CD4-positive, alpha-beta T cell treated with Interleukin-17A for 4 hours (primary cell): ENCODE measurements at places on chromosomes 5 and 9.

GRCh38 chr9:68747043-68747533 is 42.0 kb downstream of the PIP5K1B start:
- no peak for DNase-seq

GRCh38 chr5:145478651-145479050 is 356.5 kb downstream of the PRELID2 start:
- no peak for DNase-seq

- DNase-seq, result no peak
Observed at GRCh38 chr5:3022665-3023064, 271.2 kb upstream of the IRX2 start.

GRCh38 chr5:6465831-6466790 is 17.5 kb downstream of the UBE2QL1 start:
- DNase-seq, result no peak

DNA sequence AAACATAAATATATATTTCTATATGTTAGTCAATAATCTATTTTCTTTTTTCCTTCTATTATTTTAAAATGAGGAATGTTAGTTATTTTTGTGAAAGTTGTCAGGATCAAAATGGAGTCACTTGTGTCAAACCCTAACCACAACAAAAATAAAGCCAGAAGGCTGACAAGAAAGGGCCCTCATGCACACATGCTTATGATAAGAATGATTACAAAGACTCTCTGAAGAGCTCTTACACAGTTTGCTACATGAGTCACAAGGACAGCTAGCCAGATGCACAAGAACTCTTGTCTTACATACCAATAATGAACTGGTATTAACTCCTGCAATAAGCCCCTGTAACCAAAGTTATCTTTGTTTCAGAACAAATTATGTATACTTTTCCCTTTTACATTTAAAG is 64.7 kb downstream of the GGTA1 start:
- DNase-seq, result no peak

- no peak for DNase-seq
Observed at GRCh38 chr5:116621599-116621998, 47.0 kb upstream of the SEMA6A start.

DNA sequence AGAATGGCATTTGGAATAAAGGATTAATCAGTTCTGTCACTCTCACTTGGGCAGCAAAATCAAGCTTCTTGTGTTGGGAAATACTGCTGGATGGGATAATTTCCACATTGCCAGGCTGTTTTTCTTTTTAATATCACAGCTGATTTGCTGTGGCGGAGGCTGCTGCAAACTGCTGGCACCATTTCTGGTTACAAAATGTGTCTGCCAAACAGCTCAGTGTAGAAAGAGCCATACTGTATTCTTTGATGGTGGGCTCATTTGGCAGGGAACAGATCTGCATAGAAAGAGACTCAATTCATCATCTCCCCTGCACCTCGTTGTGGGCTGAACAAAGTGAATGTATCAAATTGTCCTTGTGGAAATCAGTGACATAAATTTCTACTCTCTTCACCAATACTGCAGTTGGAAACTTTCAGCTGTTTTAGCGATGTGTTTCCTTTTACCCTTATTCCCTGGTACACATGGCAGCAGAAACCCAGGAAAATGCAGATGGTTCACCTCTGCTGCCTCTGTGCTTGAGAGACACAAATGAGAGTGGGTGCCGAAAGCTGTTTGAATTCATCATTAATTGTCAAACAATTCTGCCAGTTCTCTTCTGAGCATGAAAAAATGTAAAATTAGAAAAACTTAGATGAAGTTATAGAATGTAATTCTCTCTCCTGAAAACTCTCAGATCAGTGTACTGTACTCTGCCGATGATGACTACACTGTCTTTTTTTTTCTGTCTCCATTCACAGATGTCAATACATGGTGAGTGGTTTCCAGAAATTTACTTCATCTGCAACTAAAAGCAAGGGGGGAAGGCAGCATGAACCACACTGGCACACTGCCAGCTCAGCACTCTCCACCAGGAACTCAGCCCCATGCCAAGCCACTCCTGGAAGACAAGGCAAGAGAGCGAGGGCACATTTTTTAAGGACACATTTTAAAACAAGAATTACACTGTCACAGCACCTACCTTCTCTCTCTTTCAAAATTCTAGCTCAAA is 75.0 kb downstream of the HMHB1 start:
- no peak for DNase-seq

- DNase-seq, result peak; percentile 21
Observed at GRCh38 chr5:141172381-141173204, at the start of gene PCDHB7. TSS of gene PCDHB7 (plus strand) at chr5:141172644. CDS start at chr5:141172836, 192 bp downstream.

DNA sequence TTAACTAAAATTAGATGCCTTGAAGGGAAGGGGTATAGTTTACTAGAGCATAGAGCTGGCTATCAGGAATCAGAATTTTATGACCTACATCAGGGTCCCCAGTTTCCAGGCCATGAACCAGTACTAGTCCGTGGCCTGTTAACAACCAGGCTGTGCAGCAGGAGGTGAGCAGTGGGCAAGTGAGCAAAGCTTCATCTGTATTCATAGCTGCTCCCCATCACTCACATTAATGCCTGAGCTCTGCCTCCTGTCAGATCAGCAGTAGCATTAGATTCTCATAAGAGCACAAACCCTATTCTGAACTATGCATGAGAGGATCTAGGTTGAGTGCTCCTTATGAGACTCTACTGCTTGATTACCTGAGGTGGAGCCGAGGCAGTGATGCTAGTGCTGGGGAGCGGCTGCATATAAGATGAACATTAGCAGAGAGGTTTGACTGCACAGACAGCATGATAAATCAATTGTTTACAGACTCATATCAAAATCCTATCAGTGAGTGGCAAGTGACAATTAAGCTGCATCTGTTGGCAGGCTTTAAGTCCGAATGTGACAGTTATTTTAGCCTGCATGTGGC is 44.6 kb downstream of the TAF11L14 start:
- no peak for DNase-seq

DNA sequence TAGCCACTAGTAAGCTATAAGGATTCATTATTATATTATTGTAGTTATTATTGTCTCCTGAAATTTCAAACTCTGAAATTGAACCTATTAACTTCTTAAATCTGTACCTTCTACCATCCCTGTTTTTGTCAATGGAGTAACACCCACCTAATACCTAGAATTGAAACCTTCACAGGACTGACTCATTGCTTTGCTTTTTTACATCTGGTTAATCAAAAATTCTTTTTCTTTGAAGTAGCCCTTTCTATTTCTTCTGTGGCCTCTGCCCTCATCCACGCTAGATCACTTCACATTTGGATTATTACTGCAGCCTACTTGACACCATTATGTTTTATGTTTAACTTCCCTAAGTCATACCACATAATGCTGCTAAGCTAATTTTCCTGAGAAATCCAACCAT is 35.6 kb downstream of the RBM27 start:
- no peak for DNase-seq

DNA sequence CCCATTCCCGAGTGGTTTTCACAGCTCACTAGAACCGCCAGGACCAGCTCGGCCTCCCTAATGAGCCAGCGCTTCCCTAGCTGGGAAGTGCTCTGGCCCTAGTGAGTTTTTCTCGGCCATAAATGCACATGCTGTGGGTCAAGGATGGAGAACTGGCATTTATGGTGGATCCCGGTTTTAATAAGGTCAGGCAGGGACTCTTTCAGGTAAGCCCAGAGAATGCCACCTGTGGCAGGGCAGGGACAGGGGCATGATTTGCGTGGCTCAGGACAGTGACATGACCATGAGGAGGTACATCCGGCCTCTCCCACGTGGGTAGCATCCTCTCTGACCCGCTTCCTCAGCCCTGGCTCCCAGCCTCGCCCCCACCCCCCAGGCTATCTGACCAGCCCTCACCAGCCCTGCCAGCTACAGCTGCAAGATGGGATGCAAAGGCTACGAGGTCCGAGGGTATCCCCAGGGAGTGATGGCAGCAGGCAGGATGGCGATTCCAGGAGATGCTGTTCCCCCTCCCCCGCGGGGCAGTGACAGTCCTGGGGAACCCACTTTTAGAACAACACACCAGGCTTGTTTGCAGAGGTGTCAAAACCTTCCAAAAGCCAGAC is 60.3 kb upstream of the ADAMTS2 start:
- DNase-seq, result no peak

DNA sequence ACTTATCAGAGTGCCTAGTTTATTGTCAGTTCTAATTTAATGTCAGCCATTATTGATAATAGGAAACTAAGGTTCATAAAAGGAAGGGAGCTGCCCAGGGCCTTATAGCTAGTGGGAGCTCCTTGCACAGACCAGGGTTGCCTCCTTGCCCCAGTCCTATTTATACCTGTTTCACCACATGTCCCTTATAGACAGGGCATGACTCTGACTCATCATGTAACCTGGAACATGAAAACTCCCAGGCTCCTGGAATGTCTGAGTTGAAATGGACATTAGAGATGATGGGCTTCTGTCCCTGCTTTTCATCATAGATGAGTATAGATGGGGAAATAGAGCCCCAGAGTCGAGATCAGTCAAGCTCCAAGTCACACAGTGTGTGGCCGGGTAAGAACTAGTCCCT is 21.1 kb downstream of the FAT2 start:
- no peak for DNase-seq

DNA sequence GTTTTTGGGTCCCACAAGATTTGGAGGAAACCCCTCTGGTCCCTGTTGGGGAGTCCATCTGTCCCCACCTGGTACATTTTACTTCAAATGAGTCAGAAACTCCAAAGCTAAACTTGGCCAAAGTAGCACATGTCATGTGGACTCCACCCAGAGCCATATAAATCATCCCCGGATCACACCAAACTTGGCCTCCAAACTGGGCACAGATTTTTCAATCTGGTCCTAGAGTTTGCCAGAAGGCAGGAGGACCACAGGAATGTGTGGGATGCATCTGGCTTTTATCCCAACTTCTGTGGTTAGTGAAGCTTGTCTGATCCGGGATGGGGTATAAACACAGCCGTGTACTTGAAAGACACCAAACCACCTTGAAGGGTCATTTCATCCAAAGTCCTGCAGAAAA is 66.3 kb downstream of the MAT2B start:
- DNase-seq, result no peak

GRCh38 chr5:177347699-177348098 is 3.8 kb downstream of the LMAN2 start:
- DNase-seq, result no peak

DNA sequence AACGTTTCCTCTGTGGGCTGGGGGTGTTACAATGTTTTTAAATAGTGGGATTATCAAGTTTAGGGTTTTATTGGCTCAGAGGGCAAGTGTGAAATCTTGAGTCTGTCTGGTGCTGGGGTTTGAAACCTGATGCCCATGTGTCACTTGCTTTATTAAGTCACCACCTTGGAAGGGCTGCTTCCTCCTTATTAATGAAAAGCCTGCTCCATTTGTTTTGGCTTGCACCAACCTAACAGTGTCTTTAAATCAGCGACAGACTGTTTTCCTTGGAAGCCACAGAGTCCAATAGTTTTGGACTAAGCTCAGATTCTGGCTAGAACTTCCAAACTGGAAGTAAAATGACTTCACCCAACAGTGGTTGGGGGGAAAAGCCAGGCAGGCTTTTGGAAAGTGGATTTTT is 10.7 kb upstream of the PALM2AKAP2 start:
- DNase-seq, result no peak

DNA sequence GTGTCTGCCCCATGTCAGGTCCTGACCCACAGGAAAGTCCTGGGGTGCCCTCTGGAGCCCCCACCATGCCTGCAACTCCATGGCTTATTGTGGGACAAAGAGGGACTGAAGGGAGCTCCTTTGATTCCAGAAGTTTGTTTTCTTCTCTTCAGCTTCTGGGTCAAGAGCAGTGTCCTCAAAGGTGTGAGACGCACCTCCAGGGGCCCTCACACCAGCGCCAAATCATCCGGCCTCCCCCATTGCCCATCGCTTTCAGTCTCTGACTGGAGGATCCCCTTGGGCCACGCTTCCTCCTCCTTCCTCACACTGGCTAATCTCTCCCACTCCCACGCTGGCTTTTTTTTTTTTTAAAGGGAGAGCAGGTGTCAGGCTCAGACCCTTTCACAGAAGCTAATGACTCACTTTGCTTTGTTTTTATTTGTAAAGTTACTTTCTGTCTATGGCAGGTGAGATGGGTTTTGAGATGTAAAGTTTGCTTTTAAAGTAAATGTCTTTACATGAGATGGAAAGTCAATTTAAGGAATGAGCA is 16.7 kb downstream of the CDHR2 start:
- no peak for DNase-seq

DNA sequence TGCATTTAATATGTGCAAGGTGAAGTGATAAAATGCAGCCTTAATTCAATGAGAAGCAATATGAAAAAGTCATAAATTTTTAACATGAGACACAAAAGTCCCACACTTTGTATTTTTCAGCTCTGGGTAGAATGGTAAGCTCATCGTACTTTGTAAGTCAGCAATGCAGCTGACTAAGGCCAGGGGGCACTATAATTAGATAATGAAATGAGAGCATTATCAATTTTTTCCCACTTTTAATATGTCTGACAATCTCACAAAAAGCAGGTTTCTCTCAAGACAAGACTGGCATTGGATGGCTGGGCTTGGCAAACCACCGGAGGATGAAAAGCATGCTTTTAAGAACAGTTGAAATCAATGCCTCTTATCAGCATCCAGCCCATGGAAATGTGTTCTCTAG is 162.8 kb downstream of the FAM174A start:
- no peak for DNase-seq

DNA sequence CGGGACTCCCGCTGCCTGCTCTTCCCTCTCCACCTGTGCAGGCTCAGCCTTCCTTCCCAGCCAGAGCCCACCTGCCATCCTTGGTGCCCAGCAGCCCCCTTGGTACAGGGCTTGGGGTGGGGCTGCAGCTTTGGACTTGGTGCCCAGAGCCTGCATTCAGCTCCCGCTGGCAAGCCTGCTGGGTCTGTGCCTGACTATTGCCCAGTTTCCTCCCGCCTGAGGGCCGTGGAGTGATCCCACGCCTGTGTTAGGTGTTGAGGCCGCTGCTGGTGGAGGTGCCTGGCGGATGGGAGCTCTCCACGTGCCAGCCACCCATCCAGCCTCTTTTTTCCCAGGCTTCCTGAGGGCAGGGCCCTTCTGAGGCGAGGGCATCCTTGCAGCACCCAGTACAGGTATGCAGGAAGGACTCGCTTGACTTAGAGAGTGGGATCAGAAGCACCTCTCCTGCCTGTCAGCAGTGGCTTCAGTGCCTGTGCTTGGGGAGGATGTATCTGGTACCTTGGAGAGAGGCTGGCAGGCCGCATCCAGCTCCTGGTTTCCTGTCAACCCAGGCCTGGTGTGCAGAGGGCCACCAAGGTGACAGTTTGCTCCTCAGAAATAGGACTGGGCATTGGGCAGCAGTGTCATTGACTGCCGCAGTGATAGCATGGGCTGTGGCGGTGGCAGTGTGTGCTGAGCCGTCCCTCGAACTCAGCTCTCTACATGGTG is 7.8 kb downstream of the RXRA start:
- no peak for DNase-seq

- DNase-seq, result no peak
Observed at GRCh38 chr5:173028811-173029327, 27.3 kb upstream of the CREBRF start.
